ENCODE measurements at places on chromosomes 2 and 18. TPM values are rescaled to one million over a fixed set of nuclear protein-coding genes. Genes with fewer than 3 reads are reported as not detected.

SCN7A gene
- not detected for total RNA-seq

DNA sequence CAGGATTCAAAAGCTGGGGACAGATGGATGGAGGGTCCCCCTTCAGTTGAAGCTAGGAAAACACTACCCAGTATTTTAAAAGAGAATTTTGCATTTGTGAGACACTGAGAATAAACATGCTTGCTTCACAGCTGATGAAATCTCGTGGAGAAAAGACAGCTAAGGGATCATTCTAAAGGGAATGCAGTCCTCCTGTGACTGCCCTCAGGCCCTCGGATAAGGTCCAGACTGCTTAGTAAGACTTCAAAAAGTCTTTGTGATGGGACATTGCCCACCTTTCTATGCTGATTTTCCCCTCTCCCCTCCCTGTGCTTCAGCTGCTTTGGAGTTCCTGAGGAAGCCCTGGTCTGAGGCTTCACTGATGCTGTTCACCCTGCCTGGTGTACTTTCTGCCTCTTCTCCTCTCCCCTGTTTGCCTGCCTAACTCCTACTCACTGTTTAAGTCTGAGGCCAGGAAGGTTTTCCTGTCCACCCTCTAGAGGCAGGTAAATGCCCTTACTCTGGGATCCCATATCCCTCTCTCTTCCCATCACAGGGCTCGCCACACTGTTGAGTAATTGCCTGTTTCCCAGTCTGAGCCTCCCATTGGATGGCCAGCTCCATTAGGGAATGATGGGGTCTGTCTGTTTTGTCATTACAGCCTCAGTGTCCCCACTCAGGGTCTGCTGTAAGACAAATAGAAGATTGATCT is 26.6 kb downstream of the POLE4 start:
- no peak overlapping the region for H3K27ac ChIP-seq
- DNase-seq, result no peak
- no peak overlapping the region for H3K4me3 ChIP-seq
- peaks cover 1% of the 10 kb centered on the region for H3K4me1 ChIP-seq
- peaks cover 10% of the 10 kb centered on the region for H3K36me3 ChIP-seq

- peaks cover 29% of the 10 kb centered on the region for H3K36me3 ChIP-seq
- peak overlapping the region; percentile 76 for H3K4me3 ChIP-seq
- DNase-seq, result no peak
- peak overlapping the region; percentile 88 for H3K27ac ChIP-seq
- H3K4me1 ChIP-seq, result peaks cover 82% of the 10 kb centered on the region
- H3K27me3 ChIP-seq, result no peaks in the 10 kb centered on the region
These were observed 28.5 kb downstream of the INPP4A start for GRCh38 chr2:98472961-98473746.

CXCR4 gene
- 293 TPM for total RNA-seq

GRCh38 chr2:157866666-157867642 is 9.2 kb downstream of the ACVR1 start:
- H3K36me3 ChIP-seq, result peaks cover 7% of the 10 kb centered on the region
- H3K27ac ChIP-seq, result no peak overlapping the region
- H3K4me3 ChIP-seq, result no peak overlapping the region
- DNase-seq, result no peak
- H3K4me1 ChIP-seq, result peaks cover 15% of the 10 kb centered on the region
- H3K27me3 ChIP-seq, result no peaks in the 10 kb centered on the region

DNA sequence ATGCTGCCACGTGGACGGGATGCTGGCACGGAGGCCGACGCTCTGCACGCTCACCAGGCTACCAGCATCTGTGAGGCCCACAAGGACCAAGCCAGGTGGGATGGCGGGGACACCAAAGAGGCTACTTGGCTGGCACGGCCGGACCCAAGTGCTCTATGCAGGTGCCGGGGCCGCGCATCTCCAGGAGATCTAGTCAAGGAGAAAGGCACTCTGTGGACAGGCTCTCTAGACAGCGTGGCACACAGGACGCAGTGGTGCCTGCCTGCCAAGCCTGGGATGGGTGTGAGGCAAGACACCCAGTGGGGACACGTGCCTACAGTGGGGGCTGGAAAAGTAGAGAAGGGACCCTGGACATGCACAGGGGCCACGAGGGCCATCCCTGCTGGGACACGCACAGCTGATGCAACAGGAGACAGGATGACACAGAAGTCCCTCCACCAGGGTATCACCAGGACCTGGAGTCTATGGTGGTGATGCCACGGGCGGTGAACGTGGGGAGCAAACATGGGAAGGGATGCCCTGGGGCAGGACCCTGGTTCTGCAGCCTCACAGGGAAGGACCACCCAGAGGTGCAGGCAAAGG is 28.5 kb downstream of the ZNF516 start:
- H3K27me3 ChIP-seq, result no peaks in the 10 kb centered on the region
- peaks cover 23% of the 10 kb centered on the region for H3K4me1 ChIP-seq
- no peaks in the 10 kb centered on the region for H3K36me3 ChIP-seq
- peak overlapping the region; percentile 24 for H3K4me3 ChIP-seq
- peak overlapping the region; percentile 87 for H3K27ac ChIP-seq
- DNase-seq, result no peak

GRCh38 chr18:59621027-59621426 is 76.2 kb downstream of the CCBE1 start:
- DNase-seq, result no peak
- no peaks in the 10 kb centered on the region for H3K4me1 ChIP-seq
- H3K27ac ChIP-seq, result no peak overlapping the region
- no peak overlapping the region for H3K4me3 ChIP-seq
- H3K36me3 ChIP-seq, result no peaks in the 10 kb centered on the region

DNA sequence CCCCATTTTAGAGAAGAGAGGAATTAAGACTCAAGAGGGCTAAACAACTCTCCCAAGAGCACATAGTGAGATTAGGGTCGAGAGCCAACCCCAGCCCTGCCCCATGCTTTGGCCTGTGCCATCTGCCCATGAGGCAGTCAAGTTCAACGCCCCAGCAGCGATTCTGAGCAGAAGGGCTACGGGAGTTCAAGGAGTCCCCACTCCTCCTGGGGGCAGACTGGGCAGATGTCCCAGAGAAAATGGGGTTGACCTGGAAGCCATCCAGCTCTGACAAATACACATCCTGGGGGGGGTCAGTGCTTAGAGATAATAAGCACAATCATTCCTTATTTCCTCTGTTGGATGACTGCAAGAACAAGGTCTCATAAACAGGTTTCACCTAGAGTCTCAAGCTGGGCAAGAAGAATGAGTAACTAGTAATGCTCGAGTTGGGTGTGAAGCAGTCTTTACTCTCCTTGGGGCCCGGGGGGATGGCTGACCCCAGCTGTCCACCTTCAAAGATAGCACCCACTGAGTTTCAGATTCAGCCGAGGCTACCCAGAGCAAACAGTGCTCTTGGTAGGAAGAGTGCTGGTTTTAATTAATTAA is 716.4 kb downstream of the RNF144A start:
- no peak overlapping the region for H3K4me3 ChIP-seq
- no peaks in the 10 kb centered on the region for H3K4me1 ChIP-seq
- peaks cover 16% of the 10 kb centered on the region for H3K36me3 ChIP-seq
- H3K27me3 ChIP-seq, result no peaks in the 10 kb centered on the region

- no peak for DNase-seq
- H3K27me3 ChIP-seq, result no peaks in the 10 kb centered on the region
- H3K4me3 ChIP-seq, result no peak overlapping the region
- no peaks in the 10 kb centered on the region for H3K36me3 ChIP-seq
- H3K4me1 ChIP-seq, result peaks cover 3% of the 10 kb centered on the region
These were observed 16.7 kb upstream of the EDAR start for GRCh38 chr2:109005686-109006204.

DNA sequence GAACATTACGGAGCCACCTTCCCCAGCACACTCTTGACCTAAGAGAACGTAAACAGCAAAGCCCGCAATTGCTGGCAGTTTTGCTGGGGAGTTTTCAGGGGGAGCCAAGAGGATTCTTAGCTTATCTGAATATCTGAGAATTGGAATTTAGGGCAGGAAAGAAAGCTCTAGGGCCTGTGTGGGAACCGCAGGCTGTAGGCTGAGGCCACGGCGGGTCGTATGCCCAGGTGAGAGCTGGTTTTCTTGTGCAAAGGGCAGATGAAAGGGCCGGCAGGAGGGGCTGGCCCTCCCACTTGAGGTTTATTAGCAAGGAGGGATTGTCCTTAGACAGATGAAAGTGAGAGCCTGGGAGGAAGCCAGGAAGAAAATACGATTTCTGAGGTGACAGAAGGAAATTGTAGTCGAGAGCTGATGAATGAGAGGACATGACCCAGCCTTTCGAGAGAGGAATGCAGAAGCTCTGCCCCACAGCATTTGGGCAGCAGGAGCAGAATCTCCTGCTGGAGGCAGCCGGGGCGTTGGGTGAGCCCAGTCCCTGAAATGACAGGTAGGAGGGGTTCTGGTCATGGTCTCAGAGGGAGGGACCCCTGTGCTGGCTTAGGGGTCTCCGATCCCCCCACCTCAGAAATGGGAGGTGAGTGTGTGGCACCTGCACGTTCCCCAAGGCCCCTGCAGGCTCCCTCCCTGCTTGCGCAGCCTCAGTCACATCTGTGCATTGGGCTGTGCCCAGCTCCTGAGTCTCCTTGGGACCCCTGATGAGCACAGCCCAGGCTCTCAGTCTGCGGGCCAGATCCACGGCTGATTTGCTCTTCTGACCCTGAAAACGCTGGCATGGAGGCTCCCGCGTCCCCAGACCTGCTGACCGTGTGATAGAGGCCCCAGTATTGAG is 61.1 kb downstream of the CABLES1 start:
- no peaks in the 10 kb centered on the region for H3K27me3 ChIP-seq
- no peak overlapping the region for H3K27ac ChIP-seq
- peaks cover 10% of the 10 kb centered on the region for H3K4me1 ChIP-seq
- H3K4me3 ChIP-seq, result no peak overlapping the region
- DNase-seq, result no peak

DNA sequence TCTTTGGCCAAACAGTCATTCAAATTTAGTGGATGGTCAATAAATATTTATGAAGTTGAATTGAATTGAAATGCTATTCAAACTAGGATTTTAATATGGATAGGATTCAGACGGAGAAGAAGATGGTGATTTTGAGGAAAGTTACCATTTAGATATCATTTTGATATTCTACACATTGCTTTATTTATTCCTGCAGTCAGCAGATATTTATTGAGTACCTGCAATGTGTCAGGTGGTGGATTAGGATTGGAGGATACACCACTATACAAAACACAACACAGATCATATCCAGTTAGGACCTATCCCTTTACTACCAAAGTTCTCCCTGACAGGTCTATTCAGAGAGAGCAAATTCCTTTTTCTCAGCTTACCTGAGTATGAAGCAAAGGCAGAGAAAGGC is 38.8 kb downstream of the MAPRE2 start:
- H3K27me3 ChIP-seq, result no peaks in the 10 kb centered on the region
- H3K4me1 ChIP-seq, result peaks cover 6% of the 10 kb centered on the region
- no peak for DNase-seq
- peaks cover 35% of the 10 kb centered on the region for H3K36me3 ChIP-seq
- no peak overlapping the region for H3K27ac ChIP-seq

GRCh38 chr2:73839653-73840411 is 11.1 kb downstream of the STAMBP start:
- peaks cover 13% of the 10 kb centered on the region for H3K36me3 ChIP-seq
- H3K27ac ChIP-seq, result no peak overlapping the region
- DNase-seq, result no peak
- H3K4me3 ChIP-seq, result no peak overlapping the region
- H3K27me3 ChIP-seq, result no peaks in the 10 kb centered on the region
- H3K4me1 ChIP-seq, result peaks cover 14% of the 10 kb centered on the region

SCN2A gene
- 0.06 TPM for total RNA-seq

- DNase-seq, result no peak
- H3K36me3 ChIP-seq, result no peaks in the 10 kb centered on the region
- H3K27me3 ChIP-seq, result peaks cover 4% of the 10 kb centered on the region
- no peak overlapping the region for H3K4me3 ChIP-seq
- peaks cover 10% of the 10 kb centered on the region for H3K4me1 ChIP-seq
These were observed 173.0 kb downstream of the CTIF start for GRCh38 chr18:48711651-48712486.

DNA sequence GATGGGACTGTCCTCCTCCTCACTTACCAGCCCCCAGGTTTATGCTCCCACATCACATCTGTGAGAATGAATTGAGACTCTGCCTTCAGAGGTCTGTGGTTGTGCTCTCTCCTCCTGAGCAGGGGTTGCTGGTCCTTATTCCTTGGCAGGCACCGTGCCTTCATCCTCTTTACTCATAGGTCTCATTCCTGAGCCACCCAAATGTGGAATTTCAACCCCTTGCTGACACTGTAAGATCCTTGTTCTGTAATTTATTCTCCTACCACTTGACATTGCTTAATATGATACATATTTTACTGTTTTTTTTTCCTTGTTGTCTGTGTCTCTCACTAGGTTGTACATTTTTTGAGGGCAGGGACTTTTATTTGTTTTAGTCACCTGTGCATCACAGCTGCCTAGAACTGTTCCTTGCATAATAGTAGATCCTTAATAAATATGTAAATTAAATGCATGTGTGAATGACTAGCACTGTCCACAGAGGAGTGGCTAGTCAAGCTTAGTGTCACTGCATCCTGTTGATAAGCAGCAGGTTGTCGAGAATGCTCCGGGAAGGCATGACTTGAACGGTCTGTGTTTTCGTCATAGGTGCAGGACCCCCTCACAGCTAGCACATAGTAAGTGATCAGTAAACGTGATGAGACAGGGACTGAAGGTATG is 180.6 kb downstream of the ZNF407 start:
- no peak overlapping the region for H3K4me3 ChIP-seq
- H3K36me3 ChIP-seq, result peaks cover 2% of the 10 kb centered on the region
- no peak for DNase-seq
- no peaks in the 10 kb centered on the region for H3K27me3 ChIP-seq
- H3K27ac ChIP-seq, result no peak overlapping the region

DNA sequence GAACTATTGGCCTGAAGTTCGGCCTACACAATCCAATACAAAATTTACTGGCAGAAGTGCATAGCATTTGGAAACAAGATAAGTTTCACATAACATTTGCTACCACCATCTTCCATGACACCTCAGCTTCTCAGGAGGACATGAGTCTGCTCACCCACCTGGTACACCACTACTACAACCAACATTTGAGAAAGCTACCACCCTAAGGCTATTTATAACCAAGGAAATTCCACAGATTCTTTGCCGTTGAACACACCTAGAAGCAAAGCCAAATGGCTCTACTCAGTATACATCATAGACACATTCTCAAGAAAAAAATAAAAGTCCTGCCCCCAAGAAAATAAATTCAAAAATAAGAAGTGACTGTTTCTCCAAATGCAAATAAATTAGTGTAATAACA is 145.3 kb downstream of the SPAG16 start:
- H3K27me3 ChIP-seq, result no peaks in the 10 kb centered on the region
- H3K27ac ChIP-seq, result no peak overlapping the region
- no peaks in the 10 kb centered on the region for H3K36me3 ChIP-seq
- H3K4me1 ChIP-seq, result no peaks in the 10 kb centered on the region

Data from activated naive CD8-positive, alpha-beta T cell treated with anti-CD3 and anti-CD28 coated beads, Interleukin-2, amount 10 ng/mL, durations not matched to agents 7 days and 5 days (primary cell).